H54 (cell line): ENCODE measurements at places on chromosomes 6 and 20.

GRCh38 chr6:6793388-6794250, 205.1 kb downstream of the LY86 start:
- no peak for DNase-seq

DNA sequence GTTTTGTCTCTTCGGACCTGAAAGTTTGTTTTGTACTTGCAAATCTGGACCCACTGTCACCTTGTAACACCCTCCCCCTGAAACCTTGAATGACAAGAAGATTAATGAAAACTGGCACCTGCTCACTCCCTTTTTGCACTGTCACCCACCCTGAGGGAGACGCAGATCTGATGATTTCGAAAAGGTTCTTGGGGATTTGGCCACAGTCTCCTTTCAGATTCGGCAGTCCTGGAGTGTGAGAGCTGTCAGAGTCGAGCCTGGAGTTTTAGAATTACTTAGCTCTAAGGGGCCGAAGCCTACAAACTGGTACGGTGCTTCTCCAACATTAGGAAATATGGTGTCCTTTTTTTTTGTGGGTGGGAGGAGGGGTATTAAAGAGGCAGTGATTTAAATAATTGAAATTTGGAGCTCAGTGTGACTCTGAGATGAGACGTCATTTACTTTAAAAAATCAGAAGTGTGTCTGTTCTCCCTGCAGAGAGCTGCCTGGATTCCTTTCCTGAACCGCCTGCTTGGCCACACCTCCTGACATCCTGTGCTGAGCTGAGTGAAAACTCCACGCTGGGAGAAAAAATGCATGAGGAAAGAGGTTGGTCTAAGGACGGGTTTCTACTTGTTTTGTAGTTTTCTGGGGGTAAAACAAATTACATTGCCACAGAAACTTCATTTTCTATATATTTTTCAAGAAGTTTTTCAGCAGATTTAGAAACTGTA, 447.0 kb upstream of the CDH4 start:
- DNase-seq = no peak

DNA sequence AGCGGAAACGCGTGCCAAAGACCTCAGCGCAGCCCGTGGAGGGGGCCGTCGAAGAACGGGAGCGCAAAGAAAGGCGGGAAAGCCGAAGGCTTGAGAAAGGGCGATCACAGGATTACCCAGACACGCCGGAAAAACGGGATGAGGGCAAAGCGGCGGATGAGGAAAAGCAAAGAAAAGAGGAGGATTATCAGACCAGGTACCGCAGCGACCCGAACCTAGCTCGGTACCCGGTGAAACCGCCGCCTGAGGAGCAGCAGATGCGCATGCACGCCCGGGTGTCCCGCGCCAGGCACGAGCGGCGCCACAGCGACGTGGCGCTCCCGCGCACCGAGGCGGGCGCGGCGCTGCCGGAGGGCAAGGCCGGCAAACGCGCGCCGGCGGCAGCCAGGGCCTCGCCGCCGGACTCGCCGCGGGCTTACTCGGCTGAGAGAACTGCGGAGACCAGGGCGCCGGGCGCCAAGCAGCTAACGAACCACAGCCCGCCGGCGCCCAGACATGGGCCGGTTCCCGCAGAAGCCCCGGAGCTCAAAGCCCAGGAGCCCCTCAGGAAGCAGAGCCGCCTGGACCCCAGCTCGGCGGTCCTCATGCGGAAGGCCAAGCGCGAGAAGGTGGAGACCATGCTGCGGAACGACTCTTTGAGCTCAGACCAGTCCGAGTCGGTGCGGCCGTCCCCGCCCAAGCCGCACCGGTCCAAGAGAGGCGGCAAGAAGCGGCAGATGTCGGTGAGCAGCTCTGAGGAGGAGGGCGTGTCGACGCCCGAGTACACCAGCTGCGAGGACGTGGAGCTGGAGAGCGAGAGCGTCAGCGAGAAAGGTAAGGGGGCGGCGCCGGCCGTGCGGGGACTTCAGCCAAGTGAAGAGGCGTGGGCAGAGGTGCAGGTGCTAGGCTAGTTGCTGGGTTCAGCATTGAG, 296.2 kb downstream of the RIMS1 start:
- DNase-seq = no peak

DNA sequence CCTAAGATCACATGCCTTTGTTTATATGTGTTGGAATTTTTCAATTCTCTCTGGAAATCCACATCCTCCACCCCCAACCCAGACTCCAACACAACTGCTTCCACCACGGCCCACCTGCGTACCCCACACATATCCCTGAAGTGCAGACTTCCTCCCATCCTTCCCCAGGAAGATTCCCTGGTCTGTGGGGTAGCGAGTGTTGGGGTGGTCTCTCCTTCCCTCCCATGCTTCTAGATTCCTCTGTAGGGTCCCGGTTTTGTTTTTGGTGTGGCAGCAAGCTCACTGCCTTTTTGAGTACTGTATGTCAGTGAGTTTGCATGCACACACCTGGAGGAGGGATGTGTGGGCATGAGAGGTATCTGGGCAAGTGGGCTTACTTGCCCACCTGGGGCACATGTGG, 127.6 kb downstream of the MRPL14 start:
- no peak for DNase-seq

DNA sequence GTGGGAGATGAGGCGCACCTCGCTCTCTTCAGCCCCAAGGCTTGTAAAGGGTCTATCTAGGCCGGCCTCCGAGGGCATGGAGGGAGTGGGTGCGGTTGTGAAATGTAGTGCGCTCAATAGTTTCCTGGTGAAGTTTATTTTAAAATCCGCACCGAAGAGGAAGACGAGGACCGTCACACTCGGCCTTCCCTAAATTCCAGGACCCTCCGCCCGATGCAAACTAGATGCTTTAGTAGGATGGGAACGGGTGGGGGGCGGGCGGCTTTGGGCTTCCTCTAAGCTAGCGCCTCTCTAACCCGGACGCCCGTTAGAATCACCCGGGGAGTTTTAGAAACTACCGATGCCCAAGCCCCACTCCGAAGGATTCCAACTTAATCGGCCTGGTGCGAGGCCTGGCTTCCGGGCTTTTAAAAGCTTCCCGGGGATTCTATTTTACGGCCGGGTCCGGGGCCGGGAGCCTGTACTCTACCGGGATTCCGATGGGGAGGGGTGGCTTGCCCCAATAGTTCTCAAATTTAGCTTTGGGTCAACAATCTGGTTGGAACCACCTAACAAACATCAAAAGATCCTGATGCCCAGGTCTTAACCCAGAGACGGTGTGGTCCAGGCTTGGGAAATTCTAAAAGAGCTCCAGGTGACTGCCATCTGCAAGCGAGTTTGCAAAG, 548 bp upstream of the BCAS4 start:
- DNase-seq = no peak

- peak; percentile 67 for DNase-seq
Observed at GRCh38 chr6:31441365-31442267, 38.2 kb downstream of the MICA start.

- DNase-seq = no peak
Observed at GRCh38 chr20:41320976-41321375, 3.4 kb upstream of the ZHX3 start.

DNA sequence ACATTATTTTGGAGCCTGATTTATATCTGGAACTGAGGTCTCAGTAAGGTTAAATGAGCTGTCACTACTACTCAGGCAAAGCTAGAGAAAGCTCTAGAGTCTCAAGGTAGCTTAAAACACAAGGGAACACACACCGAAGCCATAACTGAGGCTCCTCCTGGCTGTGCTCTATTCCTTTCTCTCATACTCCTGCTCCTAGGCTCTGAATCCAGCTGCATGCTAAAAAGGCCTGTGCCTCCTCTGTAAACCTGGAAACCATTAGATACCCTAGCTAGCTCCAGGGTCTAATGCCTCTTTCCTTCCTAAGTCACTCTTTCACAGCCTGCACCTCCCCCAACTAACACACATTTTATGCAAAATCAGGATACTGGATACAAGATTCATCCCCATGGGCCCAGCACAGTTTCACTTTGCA, 17.1 kb downstream of the RIPOR2 start:
- no peak for DNase-seq

DNA sequence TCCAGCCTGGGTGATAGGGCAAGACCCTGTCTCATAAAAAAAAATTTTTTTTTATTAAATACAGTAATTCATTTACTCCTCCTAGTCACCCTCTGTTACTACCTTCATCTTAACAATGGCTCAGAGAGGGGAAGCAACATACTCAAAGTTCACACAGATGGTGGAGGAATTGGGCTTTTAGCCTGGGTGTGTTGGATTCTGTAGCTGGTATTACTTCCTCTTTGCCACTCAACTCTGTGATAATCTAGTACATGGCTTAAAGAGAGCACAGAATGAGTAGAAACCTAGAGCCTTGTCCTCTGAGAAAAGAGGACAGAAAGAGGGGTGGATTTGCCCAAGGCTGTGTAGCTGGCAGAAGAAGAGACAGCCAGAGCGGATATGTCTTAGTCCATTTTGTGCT, 96.6 kb downstream of the DLGAP4 start:
- DNase-seq = no peak

DNA sequence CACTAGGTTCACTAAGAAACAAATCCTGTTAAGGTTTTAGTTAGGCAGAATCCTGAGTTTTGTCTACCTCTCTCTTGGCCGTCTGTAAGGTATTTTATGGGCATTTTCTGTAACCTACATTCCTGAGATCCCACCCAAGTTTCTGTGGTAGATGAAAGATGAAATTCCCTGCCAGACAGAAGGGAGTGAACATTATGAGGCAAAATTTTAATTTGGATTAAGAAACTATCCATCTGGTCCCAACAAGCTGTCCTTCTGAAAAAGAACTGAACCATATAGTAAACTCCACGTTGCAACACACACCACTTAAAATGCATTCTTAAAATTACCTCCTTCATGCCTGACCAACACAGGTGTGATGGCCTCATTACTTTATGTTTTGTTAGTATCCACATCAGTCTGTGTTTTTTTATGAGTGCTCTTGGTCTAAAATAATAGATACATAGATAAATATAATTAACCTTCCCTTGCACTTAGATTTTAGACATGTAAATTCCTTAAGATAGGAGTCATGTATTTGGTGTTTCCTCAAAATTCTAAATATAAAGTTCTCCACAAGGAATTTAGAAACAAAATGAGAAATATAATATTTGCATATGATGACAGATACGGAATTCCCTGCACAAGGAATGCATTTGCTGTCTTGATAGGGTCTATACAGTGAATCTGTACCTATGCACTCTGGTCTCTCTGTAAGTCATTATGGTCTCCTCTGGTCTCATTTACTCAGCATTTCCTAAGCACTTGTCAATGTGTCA, 86.5 kb downstream of the CHD6 start:
- no peak for DNase-seq

GRCh38 chr20:53698371-53698978, 104.8 kb upstream of the ZNF217 start:
- DNase-seq = no peak

DNA sequence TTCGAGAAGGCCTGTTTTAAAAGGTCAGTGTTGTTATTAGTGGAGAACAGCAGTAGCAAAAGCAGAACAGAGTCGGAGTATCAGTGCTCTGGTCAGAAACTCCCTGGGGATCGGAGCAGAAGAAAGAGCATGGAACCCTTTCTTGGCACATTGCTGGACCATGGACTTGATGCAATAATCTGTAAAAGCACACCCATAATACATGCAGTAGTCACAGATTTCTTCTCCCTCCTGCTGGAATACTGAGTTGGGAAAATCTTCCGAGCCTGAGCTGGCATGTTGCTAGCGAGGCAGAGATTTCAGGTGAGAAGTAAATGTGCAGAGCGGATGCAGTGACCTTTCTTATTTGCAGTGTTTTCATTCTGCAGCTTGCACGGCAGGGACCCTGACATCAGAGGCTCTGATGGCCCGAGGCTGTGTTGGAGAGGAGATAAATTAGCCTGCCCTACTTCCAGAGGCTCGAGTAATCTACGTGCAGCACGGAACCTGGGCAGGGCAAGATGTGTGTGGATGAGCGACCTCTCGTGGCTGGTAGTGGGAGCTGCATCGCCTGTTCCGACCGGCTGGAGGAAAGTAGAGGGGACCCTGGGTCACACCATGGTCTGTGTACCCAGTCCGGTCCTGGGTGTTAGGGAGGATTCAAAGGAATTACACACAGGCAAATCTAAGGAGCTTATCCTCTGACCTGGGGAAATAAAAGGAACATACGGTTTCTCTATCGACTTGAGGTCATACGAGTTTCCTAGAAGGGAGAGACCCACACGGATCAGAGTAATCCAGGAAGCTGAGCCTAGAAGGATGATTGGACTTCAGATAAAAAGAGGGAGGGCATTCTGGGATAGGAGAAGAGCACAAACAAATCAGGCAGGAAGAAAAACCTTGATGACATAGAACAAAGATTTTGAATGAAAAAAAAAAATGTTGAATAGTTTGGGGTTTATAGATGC, 137.0 kb upstream of the STMND1 start:
- peak; percentile 47 for DNase-seq

- no peak for DNase-seq
Observed at GRCh38 chr6:33171880-33172687, 20.2 kb downstream of the COL11A2 start.

- no peak for DNase-seq
Observed at GRCh38 chr6:166025149-166025898, 142.3 kb downstream of the TBXT start.

GRCh38 chr6:49784272-49784671, 2.8 kb downstream of the PGK2 start:
- no peak for DNase-seq

DNA sequence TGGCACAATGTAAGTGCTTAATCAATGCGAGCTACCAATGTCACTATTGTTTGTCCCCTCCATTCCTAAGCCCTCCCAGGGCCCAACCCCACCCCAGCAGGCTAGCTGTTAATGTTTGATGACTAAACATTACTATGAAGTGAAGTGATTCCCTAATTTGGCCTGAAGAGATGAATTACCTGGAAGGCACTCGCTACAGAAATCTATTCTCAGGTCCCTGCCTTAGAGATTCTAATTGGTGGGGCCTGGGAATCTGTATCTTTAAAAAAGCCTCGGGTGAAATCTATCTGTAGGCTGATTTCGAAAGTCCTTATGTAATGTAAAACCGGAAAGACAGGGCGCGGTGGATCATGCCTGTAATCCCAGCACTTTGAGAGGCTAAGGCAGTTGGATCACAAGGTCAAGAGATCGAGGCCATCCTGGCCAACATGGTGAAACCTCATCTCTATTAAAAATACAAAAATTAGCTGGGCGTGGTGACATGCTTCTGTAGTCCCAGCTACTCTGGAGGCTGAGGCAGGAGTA, 16.9 kb upstream of the SNAI1 start:
- no peak for DNase-seq

DNA sequence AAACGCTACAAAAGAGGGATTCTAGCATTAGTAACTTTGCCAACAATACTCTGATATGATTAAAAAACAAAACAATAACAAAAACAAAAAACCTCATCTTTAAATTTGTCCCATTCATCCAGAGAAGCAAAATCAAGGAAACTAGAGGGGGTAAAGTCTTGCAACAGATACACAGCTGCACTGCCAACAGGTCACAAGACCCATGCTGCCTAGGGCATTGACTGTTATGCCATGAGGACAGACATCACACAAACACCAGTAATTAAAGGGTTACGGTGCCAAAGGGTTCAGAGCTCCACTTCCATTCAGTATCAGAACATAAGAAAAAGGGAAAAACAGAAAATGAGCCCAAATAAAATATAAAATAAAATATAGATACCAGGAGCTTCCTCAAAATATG, 1.6 kb downstream of the TBC1D20 start:
- DNase-seq = no peak
